ENCODE measurements at places on chromosomes 13 and 19.

DNA sequence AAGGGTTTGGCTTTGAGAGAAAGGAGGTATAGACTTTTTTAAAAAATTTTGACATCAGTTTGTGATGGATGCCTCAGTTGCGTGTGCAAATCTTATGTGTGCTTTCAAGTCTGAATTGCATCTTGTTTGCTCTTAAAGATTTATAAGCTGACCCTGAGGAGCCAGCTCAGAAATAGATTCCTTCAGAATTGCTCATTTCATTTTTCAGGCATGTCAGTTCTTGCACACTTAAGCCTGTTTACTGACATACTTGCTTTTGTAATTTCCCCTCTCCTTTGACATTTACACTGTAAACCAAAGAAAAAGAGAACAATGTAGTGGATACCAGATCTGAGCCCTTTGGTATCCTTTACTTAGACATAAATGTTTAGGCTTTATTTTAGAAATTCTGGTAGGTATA, 87.6 kb downstream of the RNF17 start:
- DNase-seq: no peak

DNA sequence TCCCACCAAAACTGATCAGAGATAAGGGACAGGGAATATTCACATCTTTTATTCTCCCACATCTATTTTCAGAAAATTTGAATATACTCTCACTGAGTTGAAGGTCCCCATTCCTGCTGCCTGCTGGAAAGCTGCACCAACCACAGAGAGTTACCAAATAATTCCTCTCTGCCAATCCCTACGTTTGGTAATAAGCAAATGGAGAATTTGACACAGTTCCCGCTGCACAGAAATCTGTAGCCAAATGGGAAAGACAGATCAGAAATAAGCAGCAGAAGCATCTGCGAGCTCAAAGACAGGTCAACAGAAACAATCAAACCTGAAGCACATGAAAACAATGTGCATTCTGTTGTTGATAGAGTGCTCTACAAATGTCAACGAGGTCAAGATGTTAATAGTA, 9.9 kb downstream of the ZNF112 start:
- DNase-seq: no peak

DNA sequence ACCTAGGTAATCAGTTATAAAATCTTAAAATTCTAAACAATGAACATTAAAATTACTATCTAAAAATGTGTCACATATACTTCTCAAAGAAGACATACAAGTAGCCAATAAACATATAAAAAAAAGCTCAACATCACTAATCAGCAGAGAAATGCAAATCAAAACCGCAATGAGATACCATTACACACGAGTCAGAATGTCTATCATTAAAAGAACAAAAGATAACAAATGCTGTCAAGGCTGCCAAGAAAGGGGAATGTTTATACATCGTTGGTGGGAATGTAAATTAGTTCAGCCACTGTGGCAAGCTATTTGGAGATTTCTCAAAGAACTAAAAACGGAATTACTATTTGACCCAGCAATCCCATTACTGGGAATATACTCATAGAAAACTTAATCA, 310.3 kb upstream of the EDNRB start:
- no peak for DNase-seq

GRCh38 chr19:7637374-7638256, 705 bp downstream of the STXBP2 start:
- DNase-seq: no peak

DNA sequence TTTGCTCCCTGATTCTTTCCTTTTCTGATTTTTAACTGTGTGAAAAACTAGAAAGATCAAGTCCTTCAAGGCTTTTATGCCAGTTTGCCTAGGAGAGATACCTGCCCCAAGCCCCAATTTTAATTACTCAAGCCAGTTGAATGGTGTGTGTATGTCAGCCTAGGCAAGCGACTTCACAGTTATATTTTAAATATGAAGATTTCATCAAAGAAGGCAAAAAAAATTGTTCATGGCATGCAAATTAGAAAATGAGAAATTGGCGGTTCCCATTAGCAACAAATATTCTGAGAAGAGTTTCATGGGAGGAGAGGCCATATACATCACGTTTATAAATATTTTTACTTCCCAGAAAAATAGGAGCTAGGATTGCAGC, 167.6 kb downstream of the SLC7A1 start:
- no peak for DNase-seq

GRCh38 chr19:17327068-17327653, 7.5 kb downstream of the ANO8 start:
- DNase-seq: no peak
